ENCODE measurements at places on chromosomes 11 and 22. TPM values are rescaled to one million over a fixed set of nuclear protein-coding genes. Genes with fewer than 3 reads are reported as not detected.

Gene SCN3B
- under 0.01 TPM for total RNA-seq

Gene KREMEN1
- 2.6 TPM for total RNA-seq

Gene APOA1
- not detected for total RNA-seq

Gene MUC5B
- total RNA-seq = not detected

Gene NAALADL1
- total RNA-seq = 23.7 TPM

Gene PTPN5
- total RNA-seq = not detected

Gene CDC42EP2
- total RNA-seq = 21.3 TPM

Gene SLC29A2
- 0.64 TPM for total RNA-seq

Gene GGTLC2
- total RNA-seq = not detected

Gene B3GAT1
- not detected for total RNA-seq

Gene DEFB131B
- total RNA-seq = not detected

Gene RIBC2
- total RNA-seq = 0.97 TPM

Gene LTBP3
- 24.2 TPM for total RNA-seq
